Stimulated activated CD8-positive, alpha-beta memory T cell treated with anti-CD3 and anti-CD28 coated beads, Interleukin-12 subunit alpha, Interleukin-12 subunit beta, amount 100 ng/mL, for 4 hours (primary cell): ENCODE measurements at places on chromosomes 12 and 14.

GRCh38 chr14:68274725-68275124, 455.1 kb downstream of the RAD51B start:
- DNase-seq = no peak

DNA sequence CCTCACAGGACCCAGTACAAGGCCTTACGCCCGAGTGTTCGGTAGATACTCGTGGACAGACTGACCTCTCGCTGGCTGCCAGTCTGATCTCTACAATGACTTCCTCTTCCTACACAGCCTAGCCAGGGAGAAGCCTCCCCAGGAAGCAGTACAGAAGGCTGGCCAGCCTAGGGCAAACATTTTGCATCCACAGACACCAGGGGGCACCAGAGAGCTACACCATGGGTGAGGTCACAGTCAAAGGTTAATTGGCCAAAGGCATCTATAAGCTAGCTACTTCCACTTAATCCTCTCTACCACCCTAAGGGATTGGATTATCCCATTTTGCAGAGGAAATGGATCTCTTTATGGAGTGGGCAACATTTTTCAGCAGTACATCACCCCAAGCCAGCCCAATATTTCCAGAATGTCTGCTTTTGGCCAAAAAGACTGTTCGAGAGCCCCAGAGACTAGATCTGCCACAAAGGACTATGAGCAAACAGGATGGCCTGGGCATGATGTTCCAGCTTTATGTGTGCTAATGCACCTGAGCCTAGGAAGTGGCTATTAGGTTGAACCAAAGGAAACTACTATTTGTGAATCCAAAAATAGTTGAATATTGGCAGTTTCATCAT, 14.6 kb upstream of the PNMA1 start:
- peak; percentile 57 for DNase-seq

DNA sequence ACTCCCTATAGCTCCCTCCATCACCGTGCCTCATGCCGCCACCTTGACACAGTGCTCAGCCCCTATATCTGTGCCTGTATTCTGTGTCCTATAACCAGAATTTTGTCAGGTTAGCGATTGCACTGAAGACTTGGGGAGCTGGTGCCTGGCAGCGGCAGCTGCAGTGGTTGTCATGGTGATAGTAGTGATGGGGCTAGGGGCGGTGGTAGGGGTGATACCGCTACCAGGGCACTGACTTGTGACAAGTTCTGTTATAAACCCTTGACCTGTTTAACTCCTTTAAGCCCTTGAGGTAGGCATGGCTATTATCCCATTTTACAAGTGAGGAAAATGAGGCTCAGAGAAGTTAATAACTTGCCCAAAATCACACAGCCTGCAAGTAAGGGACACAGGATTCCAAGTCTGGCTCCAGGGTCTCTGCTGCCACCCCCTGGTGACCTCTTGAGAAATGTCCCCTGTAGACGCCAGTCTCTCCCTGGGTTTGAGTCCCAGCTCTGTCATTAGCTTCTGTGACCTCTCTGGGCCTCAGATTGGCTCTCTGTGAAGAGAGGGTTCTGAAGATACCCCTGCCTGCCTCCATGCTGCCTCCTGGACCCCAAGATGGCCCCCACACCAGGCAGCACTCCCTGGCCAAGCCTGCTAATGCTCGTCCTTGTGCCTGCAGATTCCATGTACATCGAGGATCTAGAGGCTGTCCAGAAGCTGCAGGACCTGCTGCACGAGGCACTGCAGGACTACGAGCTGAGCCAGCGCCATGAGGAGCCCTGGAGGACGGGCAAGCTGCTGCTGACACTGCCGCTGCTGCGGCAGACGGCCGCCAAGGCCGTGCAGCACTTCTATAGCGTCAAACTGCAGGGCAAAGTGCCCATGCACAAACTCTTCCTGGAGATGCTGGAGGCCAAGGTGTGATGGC, 121.9 kb downstream of the ESRRB start:
- DNase-seq = no peak

DNA sequence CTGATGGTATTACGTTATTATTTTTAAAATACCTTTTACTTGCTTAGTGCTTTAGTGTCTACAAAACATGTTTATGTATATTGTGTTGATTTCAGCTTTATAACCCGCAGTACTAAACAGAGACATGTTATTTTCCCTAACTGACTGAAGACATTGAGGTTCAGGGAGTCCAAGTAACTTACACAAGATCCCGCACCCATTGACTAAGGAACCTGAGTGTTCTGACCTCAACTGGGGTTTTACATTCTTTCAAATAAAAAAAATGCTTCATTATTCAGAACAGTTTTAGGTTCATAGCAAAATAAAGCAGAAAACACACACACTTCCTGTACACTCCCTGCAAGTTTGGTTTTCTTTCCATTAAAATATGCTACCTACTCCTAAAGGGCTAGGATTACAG, 60.4 kb upstream of the METAP2 start:
- no peak for DNase-seq

- DNase-seq = no peak
These were observed 43.9 kb upstream of the LYZ start for GRCh38 chr12:69304284-69304683.
